ENCODE measurements at places on chromosomes 1 and 21. TPM values are rescaled to one million over a fixed set of nuclear protein-coding genes. Genes with fewer than 3 reads are reported as not detected.

- no peak for DNase-seq
Measured at GRCh38 chr1:29903548-29904166, 667.3 kb downstream of the PTPRU start.

GRCh38 chr1:85449356-85449755, 15.6 kb downstream of the DDAH1 start:
- no peak for DNase-seq

GRCh38 chr21:42525676-42526378, 12.2 kb downstream of the SLC37A1 start:
- DNase-seq: no peak

GRCh38 chr1:11377001-11377583, 101.9 kb upstream of the DISP3 start:
- no peak for DNase-seq

DNA sequence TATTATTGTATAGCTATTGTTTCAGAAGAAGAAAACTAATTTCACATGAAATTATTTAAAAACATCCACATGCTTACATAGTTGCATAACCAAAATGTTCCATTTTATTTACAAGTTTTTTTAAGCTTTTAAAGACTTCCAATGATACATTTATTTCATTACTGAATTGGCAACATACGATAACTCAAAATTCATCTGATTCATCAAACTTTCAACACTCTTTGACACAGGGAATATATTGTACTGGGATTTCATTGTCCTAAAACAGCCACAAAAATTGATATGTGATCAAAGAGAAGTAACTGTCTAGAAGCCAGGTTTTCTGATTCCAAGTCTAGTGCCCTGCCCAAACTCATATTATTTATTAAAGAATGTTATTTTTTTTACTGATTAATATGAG, 131.4 kb upstream of the USP24 start:
- no peak for DNase-seq

DNA sequence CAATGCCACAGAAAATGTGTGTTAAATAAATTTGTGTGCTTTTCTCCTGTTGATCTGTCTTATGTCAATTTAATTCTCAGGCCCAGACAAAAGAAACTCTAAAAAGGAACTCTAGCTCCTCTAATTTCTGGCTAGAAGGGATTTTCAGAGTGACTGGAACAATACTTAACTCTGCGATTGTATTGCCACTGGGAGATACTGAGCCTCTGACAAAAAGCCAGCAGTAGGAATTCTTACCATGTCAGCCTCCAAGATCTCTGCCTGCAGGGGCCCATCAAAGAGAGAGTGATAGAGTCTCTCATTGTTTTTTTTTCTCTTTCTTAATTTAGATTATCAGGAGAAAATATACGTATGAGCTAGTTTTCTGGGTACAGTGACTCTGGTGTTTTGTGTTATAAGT, 1165.7 kb downstream of the BRINP3 start:
- DNase-seq: no peak

- no peak for DNase-seq
Measured at GRCh38 chr21:18138507-18138906, 106.1 kb upstream of the CHODL start.

- DNase-seq: no peak
Measured at GRCh38 chr1:44328671-44329416, 26.2 kb downstream of the ERI3 start.

- no peak for DNase-seq
Measured at GRCh38 chr1:209768354-209768774, 12.5 kb downstream of the TRAF3IP3 start.

DNA sequence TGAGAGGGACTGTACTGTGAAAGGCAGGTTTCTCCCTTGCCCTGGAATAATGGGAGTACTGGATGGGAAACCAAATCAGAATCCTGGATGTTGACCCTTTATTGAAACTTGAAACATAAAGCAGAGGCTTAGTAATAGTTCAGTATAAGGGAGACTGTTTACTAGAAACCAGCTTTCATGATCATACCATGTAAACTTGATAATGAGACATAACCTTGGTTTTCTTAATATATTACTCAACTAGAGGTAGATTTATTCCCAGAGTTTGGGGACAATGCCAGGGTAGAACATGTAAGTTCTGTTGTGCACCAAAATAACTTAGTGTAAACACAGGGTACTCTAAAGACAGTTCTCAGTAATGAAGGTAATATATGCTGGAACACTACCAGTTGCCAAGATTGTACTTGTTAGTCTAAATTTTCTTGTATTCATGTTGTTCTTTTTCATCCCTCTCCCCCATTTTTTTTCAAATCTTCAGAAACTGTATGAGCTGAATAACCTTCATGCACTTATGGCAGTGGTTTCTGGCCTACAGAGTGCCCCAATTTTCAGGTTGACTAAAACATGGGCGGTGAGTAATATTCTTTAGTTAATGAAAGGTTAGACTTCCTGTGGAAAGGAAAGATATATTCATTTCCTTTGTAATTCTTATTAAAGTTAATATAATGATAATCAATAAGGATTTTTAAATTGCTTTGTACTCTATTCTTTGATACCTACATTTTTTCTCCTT, 49.6 kb downstream of the ANGPTL1 start:
- no peak for DNase-seq

GRCh38 chr1:153880962-153881361, 41.8 kb downstream of the GATAD2B start:
- DNase-seq: peak; percentile 96

DNA sequence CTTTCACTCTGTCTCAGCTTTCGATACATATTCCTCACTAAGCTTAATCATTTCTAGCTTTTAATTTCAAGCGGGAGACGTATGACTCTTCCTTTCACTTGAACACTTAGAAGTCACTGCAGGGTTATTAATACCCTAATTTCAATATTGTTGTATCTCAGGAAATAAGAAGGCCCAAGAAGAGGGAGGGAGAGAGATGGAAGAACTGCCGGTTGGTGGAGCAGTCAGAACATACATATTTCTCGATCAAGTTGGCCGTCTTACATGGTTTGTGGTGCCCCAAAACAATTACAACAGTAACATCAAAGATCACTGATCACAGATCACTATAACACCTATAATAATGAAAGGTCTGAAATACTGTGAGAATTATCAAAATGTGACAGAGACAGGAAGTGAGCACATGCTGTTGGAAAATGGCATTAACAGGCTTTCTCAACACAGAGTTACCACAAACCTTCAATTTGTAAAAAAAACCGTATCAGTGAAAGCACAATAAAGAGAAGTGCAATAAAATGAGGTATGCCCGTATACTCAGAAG, 145.4 kb upstream of the HP1BP3 start:
- DNase-seq: no peak

GRCh38 chr21:17387030-17387617, 125.7 kb upstream of the CXADR start:
- peak; percentile 54 for DNase-seq

- DNase-seq: no peak
Measured at GRCh38 chr21:37605006-37605405, 238.4 kb downstream of the DYRK1A start.

DNA sequence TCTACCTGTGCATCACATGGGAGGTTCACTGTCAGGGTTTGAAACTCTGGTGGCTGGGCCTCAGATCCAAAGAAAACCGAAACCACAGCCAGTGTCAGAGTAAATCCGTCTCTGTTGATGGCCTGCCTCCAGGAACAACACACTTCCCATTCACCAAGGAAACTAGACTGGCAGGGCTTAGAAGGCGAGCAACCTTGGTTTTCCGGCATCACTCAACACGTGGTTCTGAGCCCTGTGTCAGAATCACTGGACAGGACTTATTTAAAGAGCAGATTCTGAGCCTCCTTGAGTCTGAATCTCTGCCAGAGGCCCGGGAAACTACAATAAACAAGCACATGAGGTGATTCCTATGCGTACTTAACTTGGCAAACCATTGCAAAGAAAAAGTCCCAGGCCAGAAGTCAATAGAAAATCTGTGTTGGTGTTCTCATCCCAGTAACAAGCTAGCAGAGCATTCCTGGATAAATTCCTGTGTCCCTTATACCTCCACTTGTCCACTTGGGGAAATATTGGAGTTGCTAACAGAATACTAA, 70.0 kb downstream of the KCTD3 start:
- no peak for DNase-seq

GRCh38 chr1:224427346-224427745, 7.3 kb downstream of the WDR26 start:
- no peak for DNase-seq

The PIGC gene
- 52.8 TPM for polyA plus RNA-seq

The PLA2G2D gene
- 0.06 TPM for polyA plus RNA-seq

The NUP210L gene
- polyA plus RNA-seq: 0.22 TPM
